ENCODE measurements at places on chromosomes 16 and 17.
A peak's percentile ranks its signal among the peaks of the same experiment; 100 is the strongest.

DNA sequence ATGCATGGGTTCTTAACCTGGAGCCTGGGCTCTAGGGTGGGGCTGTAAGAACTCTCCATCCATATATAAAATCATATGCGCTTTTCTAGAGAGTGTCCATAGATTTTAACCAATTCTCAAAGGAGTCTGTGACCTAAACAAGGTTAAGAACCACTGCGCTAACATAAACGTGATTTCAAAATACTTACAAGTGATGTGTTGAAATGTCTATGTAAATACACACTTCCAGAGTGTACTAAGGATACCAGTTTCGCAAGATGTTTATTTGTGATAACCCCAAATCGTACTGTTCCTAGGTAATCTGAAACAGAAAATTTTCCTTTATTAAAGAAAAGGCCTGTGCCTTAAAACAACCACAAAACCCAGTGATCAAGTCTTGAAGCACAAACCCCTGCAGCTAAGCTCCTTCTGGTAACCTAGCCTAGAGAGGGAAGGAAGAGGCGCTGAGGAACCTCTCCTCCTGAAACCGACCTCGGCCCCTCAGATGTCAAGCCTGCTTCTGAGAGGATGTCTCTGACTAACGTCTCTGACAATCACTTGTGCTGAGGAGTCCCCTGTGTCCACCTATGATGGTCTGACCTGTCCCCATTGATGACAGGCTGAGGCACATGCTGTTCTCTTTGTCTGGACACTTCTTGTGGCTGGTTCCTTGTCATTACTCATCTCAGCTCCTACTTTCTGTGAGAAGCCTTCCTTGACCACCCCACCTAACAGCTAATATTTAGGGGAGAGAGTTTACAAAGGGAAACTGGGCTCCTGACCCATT, 32.2 kb downstream of the SNN start:
- no peak for DNase-seq

- no peak for DNase-seq
Measured at GRCh38 chr17:82287868-82288801, 14.6 kb upstream of the CSNK1D start.

- no peak for DNase-seq
Measured at GRCh38 chr17:60134396-60135150, 15.2 kb upstream of the CA4 start.

DNA sequence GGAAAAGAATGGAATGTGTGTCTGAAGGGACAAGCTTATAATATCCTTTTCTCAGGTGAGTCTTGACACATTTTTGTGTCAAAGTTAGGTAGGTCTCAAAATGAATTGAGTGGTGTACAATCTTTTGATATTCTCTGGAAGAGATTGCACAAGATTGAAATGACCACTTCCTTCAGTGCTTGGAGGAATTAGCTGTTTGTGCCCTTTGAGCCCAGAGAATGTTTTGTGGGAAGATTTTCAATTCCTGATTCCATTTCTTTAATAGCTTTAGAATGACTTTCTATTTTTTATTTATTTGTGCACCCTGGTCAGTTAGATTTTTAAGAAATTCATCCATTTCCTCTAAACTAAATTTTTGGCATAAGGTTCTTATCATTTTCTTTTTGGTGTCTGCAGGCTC, 1.6 kb upstream of the CCL13 start:
- DNase-seq = no peak

DNA sequence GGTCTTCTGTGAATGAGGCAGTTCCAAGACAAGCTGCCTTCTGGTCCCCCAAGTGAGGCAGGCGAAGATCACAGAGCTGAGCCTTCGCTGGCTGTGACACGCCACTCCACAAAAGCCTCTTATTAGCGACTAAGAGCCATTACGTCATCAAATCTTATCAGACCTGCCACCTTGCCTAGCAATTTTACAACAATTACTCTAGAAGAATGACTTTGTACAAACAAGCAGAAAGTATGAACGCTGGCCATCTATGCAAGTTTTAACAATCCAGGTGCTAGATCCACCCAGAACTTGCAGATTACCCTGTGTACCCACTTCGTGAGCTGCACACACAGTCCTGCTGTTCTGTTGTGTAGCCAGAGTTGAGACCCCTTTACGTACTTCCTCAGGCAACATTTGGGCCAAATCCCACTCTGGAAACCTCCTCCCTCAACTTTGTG, 3.8 kb upstream of the ICAM2 start:
- DNase-seq = no peak

GRCh38 chr16:68931196-68931595, 87.9 kb downstream of the TANGO6 start:
- DNase-seq = peak; percentile 79

DNA sequence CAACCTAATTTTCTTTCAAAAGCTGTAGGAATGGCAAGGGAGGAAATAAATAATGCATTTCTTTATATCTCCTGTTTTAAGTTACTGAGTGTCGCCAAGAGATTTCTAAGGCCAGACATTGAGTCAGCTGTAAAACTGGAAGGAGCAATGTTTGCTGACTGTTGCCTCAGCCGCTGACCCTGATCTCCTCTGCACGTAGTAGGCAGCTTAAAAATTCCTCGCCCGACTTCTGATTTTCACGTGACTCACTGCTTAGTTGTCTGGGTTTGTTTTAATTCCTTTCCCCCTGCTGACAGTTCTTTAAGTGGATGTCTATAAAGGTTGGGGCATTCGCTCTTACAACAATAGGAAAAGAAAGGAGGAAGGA, 100.6 kb downstream of the WWOX start:
- DNase-seq = no peak

GRCh38 chr17:79171188-79171587, 96.6 kb downstream of the ENGASE start:
- peak; percentile 9 for DNase-seq

- no peak for DNase-seq
Measured at GRCh38 chr16:11217651-11218603, 38.1 kb downstream of the SOCS1 start.

DNA sequence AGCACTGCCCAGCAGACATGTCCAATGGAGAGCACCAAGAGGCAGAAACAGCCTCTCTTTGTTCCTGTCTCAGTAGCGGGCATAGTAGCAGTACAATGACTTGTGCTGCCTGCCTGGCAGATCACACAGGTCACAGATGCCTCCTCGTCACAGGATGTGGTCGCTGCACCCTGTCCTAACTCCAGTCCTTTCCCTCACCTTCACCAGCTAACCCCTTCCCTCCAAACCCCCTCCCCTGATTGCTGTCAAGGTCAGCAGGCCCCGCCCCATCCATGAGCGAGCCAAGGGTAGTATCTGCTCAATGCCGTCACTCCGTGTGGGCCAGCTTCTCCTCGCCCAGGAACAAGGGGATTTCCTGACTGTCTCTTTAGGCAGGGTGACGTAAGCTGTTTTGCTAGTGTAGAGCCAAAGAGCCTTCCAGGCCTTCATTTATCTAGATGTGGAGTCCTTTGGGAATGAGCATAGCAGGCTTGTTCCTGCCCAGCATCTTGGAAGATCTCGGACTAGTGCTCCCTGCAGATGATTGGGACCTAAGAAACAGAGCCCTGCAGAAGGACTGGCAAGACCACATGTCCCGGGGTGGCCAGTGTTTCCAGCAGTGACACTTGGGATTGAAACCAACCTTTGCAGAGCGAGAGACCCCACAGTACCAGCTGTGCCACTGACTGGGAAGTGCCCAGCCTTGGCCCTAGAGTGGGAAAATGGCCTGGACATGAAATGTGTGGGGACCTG, 75.9 kb upstream of the TNRC6C start:
- peak; percentile 65 for DNase-seq

GRCh38 chr17:60471451-60471850, 49.2 kb downstream of the CHCT1 start:
- no peak for DNase-seq

DNA sequence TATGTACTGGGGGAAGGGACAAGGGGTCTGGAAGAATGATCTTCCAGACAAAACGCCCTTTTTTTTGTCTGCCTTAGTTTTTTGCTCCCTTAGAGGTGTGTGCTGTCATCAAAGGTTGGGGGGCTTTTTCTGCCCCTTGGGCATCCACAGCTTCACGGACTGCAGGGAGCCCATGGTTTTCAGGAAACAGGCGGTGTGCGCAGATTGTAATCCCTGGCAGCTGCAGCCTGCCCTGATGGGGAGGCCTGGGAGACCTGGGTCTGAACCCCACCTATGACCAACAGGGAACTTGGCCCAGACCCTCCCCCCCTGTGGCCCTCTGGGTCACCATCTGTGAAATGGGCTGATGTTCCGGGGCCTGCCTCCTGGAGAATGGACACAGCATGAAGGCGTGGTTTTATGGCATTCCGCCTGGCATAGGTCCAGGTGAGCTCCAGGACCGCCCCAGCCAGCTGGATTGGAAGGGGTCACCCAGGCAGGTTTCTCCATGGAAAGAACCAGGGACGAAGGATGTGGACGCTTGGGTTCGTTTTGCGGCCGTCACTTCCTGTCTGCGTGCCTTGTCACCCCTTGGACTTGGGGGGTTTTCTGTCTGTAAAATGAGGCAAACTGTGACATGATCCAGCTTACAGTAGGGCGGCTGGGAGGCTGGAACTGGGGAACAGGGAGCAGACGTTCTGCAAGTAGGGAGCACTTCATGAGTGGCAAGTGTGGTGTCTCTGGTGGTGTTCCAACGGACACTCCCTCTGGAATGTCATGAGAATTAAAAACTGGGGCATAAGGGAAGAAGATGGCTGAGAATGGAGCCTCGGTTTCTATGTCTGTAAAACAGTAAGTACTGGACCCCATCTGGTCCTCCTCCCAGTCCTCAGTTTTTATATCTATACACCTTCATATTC, 1.5 kb downstream of the CPNE2 start:
- no peak for DNase-seq

GRCh38 chr17:29918922-29919856, 10.8 kb downstream of the SSH2 start:
- DNase-seq = no peak

DNA sequence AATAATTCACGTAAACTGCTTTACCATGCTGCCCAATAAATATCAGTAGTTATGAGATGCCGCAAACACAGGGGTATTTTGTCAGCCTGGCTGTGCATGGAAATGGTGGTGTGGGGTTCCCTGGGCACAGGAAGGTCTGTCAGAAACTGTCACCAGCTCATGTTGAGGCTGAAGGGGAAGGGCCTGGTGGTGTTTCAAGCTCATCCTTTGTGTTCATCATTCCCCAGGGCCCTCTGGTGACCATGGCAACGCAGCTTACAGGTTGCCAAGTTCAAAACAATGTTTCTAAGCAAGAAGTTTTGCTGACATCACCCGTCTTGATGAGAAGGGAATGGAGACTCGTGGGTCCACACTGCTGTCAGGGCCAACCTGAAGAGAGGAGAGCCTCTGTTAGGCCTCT, 348.9 kb upstream of the C16orf82 start:
- DNase-seq = peak; percentile 86

DNA sequence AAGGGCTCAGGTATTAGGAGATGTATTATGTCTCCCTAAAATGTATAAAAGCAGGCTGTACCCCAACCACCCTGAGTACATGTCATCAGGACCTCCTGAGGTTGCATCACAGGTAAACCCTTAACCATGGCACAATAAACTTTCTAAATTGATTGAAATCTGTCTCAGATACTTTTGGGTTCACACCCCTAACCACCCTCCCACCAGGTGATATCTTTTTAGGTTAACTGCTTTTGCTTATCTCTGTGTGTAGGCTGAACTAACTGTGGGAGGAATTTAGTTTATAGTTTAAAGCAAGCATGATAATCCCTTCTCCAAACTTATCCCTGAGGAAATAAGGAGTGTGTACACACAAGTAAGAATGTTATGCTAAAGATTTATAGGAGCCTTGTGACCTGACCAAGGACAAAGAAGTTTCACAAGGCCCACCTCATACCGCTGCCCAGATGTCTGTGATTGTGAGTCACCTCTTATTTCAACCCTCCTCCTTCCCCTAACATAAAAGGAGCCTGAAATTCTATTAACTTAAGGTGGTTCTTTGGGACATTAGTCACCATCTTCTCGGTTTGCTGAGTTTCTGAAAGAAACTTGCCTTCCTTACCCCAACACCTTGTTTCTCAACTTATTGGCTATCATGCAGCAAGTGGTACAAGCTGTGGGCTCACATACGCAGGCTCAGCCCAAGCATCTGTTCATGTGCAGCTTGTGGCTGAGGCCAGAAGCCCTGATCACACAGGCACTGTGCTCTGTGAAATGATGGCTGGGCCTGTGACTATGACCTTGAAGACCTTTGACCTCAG, 11.3 kb downstream of the PRSS22 start:
- no peak for DNase-seq

GRCh38 chr16:85090873-85091521, 21.3 kb downstream of the CIBAR2 start:
- no peak for DNase-seq

- DNase-seq = no peak
Measured at GRCh38 chr16:48583075-48584065, 26.6 kb downstream of the N4BP1 start.

GRCh38 chr16:80610481-80611156, 69.8 kb downstream of the DYNLRB2 start:
- DNase-seq = no peak

- DNase-seq = no peak
Measured at GRCh38 chr16:53152329-53152728, 97.5 kb downstream of the CHD9 start.

- no peak for DNase-seq
Measured at GRCh38 chr17:57489321-57489720, 233.0 kb downstream of the MSI2 start.

Measured in brain (organoid and tissue), 16 donors.